ENCODE measurements at places on chromosomes 5 and 9. TPM values are rescaled to one million over a fixed set of nuclear protein-coding genes. Genes with fewer than 3 reads are reported as not detected.

Gene PCDHB2
- total RNA-seq: 0.36 TPM

DNA sequence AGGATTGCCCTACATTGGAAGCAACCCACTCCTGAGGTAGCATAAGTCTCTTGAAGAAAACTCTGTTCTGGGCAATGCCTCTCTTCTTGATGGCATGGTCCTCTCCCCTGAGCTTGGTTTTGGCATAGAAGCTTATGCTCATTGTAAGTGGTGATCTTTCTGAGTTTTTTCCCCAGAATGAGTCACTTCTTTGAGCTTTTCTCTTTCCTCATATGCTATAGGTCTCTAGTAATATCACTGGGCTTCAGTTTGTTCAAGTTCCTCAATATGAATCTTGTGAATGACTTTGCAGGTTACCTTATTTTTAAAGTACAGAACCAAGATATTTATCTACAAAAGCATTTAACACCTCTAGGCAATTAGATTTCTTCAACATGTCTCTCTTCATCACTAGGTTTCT is 76.5 kb upstream of the ATG10 start:
- DNase-seq: peak; percentile 8

GRCh38 chr9:27924502-27924901 is 351.2 kb upstream of the C9orf72 start:
- DNase-seq: no peak

GRCh38 chr5:55546947-55547346 is 12.2 kb upstream of the PLPP1 start:
- no peak for DNase-seq
